Lower lobe of right lung (tissue), 2 donors: ENCODE measurements at places on chromosomes 1 and 21. TPM values are rescaled to one million over a fixed set of nuclear protein-coding genes. Genes with fewer than 3 reads are reported as not detected.

DNA sequence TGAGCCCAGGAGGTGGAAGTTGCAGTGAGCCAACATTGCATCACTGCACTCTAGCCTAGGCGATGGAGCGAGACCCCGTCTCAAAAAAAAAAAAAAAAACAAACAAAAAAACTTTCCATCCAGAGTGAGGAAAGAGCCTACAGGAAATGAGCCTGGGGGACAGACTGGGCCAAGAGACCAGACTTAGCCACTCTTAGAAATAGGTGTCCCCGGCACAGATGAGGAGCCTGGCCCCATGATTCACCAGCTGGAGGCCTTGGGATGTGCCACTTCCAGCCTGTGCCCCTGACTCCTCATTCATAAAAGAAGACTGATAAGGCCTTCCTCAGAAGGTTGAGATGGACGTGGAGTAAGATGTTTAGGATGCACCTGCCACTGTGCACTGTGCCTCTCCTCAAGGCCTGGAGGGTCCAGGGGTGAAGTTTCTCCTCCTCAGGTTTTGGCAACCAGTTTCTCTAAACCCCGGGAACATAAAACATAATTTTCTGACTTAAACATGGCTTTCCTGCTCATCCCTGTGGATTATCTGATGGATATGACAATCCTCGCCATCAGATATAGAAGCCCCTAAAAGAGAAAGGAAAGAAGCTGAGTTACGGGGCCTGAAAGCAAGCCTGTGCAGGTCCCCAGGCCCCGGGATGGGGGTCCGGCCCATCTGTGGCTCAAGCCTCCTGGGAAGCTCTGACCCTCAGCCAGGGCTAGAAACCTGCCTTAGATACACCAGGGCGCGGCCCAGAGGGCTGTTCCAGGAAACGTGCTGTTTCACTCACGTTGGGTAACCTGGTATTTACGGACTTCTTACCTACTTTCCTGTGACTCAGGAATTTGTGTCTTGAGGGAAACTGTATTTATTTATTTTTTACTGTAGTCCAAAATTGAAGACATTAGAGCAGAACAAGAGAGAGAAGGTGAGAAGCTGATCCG lies 26.0 kb downstream of the MX1 start:
- no peaks in the 10 kb centered on the region for H3K27me3 ChIP-seq
- H3K27ac ChIP-seq, result no peak overlapping the region
- no peaks in the 10 kb centered on the region for H3K4me1 ChIP-seq

- H3K27me3 ChIP-seq, result no peaks in the 10 kb centered on the region
- no peaks in the 10 kb centered on the region for H3K36me3 ChIP-seq
- no peak overlapping the region for H3K4me3 ChIP-seq
- no peak for DNase-seq
- H3K4me1 ChIP-seq, result no peaks in the 10 kb centered on the region
- no peak overlapping the region for H3K27ac ChIP-seq
Observed at GRCh38 chr1:101089613-101090338, 64.2 kb upstream of the DPH5 start.

DNA sequence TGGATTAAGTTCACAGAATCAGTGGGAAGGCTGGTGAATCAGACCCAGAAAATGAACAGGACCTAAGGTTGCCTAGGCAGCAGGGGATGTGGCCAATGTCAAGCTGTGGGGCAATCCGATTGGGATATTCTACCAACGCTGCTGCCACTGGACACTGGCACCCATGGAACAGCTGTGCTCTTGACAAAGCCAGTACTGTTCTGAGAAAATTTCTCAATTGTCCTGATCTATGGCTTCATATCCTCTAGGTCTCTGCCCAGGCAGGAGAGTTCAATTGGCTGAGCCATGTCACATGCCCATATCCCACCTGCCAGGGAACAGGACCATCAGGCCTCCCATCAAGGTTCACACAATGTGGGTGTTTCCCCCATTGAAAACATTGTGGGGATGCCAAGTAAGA lies 6.2 kb downstream of the TACSTD2 start:
- H3K27ac ChIP-seq, result no peak overlapping the region
- no peaks in the 10 kb centered on the region for H3K4me1 ChIP-seq
- no peak for DNase-seq
- no peak overlapping the region for H3K4me3 ChIP-seq
- peaks cover under 1% of the 10 kb centered on the region for H3K27me3 ChIP-seq
- H3K36me3 ChIP-seq, result no peaks in the 10 kb centered on the region

- no peak for DNase-seq
- no peaks in the 10 kb centered on the region for H3K4me1 ChIP-seq
- H3K27ac ChIP-seq, result no peak overlapping the region
- H3K4me3 ChIP-seq, result no peak overlapping the region
- H3K36me3 ChIP-seq, result no peaks in the 10 kb centered on the region
- no peaks in the 10 kb centered on the region for H3K27me3 ChIP-seq
Observed at GRCh38 chr1:34290831-34291230, 114.1 kb downstream of the C1orf94 start.

- H3K36me3 ChIP-seq, result no peaks in the 10 kb centered on the region
- H3K27me3 ChIP-seq, result no peaks in the 10 kb centered on the region
Observed at GRCh38 chr1:194068446-194069167, 882.2 kb upstream of the B3GALT2 start.

DNA sequence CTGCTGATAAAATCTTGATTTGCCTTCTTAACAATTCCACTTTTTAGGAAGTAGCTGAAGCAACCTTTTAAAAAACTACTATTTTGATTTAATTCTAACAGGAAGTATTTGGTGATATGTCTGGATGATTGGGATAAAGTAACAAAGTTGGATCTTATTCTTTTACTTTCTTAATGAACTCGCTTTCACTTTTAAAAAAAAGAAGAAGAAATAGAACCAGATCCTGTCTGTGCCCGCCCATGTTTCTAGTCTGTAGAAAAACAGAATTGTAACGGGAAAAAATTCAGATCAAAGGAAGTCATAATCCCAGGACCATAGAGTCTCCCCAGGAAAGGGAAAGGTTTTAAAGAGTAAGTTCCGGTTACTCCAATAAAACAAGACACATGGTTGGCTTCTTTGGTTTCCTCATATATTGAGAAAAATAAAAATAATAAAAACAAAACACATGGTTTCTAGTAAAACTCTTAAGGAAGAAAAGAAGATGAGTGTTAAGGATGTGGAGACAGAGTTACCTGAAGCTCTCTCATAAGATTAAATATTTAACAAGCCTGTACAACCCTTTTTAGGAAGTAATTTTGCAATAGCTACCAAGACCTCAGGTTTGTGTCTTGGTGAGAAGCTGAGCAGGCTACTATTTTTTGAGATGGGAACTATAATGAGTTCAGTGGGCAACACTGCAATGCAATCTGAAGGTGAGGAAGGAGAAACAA lies 4.9 kb downstream of the CD48 start:
- no peaks in the 10 kb centered on the region for H3K36me3 ChIP-seq
- DNase-seq, result no peak
- peaks cover 38% of the 10 kb centered on the region for H3K4me1 ChIP-seq
- H3K27me3 ChIP-seq, result no peaks in the 10 kb centered on the region

The ITLN2 gene
- total RNA-seq, result 30.7 TPM

- DNase-seq, result peak; percentile 46
- no peaks in the 10 kb centered on the region for H3K36me3 ChIP-seq
Observed at GRCh38 chr1:79006564-79006963, at the start of gene ADGRL4. TSS of gene ADGRL4 (minus strand) at chr1:79006730. CDS start at chr1:79006654, 76 bp downstream.

The CD1E gene
- 2.6 TPM for total RNA-seq

- no peak overlapping the region for H3K27ac ChIP-seq
- H3K4me3 ChIP-seq, result no peak overlapping the region
- H3K4me1 ChIP-seq, result no peaks in the 10 kb centered on the region
- H3K27me3 ChIP-seq, result no peaks in the 10 kb centered on the region
Observed at GRCh38 chr1:80926531-80926930, 874.2 kb upstream of the ADGRL2 start.

DNA sequence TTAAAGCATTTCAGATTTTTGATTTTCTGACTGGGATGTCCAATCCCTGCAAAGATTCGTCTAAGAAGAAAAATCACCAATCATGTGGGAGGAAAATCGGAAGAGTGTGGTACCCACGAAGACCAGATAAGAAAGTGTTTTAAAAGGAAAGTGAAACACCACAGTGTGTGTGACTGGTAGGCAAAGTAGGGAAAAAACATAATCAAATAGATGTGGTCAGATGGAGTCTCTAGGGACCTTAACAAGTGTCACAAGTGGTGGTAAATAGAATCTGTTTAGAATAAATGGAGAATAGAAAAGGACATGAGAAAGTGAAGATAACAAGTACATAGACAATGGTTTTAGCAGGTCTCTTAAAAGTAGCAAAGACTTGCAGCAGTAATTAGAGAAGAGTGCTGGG lies 154.6 kb downstream of the SLC30A10 start:
- H3K4me3 ChIP-seq, result no peak overlapping the region
- no peaks in the 10 kb centered on the region for H3K27me3 ChIP-seq
- no peaks in the 10 kb centered on the region for H3K36me3 ChIP-seq
- H3K27ac ChIP-seq, result no peak overlapping the region
- no peaks in the 10 kb centered on the region for H3K4me1 ChIP-seq

GRCh38 chr1:93196591-93196990 lies 16.1 kb downstream of the CCDC18 start:
- DNase-seq, result no peak
- H3K36me3 ChIP-seq, result no peaks in the 10 kb centered on the region
- H3K4me3 ChIP-seq, result no peak overlapping the region
- no peaks in the 10 kb centered on the region for H3K4me1 ChIP-seq

The OR6K3 gene
- total RNA-seq, result 2.2 TPM

DNA sequence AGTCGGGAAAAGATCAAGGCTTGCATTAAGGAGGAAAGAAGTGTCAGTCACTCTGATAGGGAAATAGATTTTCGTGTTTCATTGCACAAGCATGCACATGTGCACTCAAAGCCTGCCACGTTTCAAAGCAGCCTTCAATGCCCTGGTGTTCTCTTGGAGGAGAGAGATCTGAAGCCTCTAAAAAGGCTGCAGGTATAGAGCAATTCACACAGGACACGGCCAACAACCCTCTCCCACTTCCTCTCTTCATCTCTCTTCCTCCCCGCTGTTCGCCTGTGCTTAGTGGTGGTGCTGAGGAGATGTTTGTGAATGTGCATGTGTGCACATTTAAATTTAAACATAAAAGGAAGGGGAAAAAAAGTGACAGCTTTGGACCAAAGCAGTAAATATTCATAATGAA lies 117.7 kb downstream of the NUF2 start:
- no peaks in the 10 kb centered on the region for H3K27me3 ChIP-seq
- H3K4me3 ChIP-seq, result no peak overlapping the region
- DNase-seq, result no peak
- no peaks in the 10 kb centered on the region for H3K36me3 ChIP-seq

DNA sequence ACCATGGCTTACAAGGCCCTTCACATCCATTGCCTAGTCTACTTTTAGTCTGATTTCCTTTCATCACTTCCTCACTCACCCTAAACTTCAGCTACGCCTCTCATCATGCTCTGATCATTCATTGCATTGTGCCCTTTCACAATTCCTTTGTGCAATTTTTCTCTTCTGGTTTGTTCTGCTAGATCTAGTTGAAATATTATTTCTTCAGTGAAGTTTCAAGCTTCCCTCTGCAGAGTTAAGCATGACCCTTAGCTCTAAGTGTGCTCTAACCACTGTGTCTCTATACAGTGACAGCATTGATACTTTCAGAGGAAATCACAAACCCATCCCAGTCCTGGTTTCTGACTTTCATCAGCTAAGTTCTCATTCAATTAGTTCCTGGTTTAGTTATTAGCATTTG lies 166.1 kb downstream of the PLA2G4A start:
- H3K36me3 ChIP-seq, result no peaks in the 10 kb centered on the region
- H3K27ac ChIP-seq, result no peak overlapping the region
- H3K27me3 ChIP-seq, result no peaks in the 10 kb centered on the region
- no peak overlapping the region for H3K4me3 ChIP-seq

- H3K27me3 ChIP-seq, result no peaks in the 10 kb centered on the region
- no peak for DNase-seq
- no peak overlapping the region for H3K27ac ChIP-seq
- no peaks in the 10 kb centered on the region for H3K36me3 ChIP-seq
- H3K4me1 ChIP-seq, result peaks cover 49% of the 10 kb centered on the region
Observed at GRCh38 chr1:21298981-21299391, 8.7 kb upstream of the ECE1 start.

- H3K4me3 ChIP-seq, result no peak overlapping the region
- DNase-seq, result no peak
- no peaks in the 10 kb centered on the region for H3K27me3 ChIP-seq
- no peaks in the 10 kb centered on the region for H3K4me1 ChIP-seq
- H3K36me3 ChIP-seq, result no peaks in the 10 kb centered on the region
- H3K27ac ChIP-seq, result no peak overlapping the region
Observed at GRCh38 chr21:21183092-21183491, 184.9 kb downstream of the NCAM2 start.

DNA sequence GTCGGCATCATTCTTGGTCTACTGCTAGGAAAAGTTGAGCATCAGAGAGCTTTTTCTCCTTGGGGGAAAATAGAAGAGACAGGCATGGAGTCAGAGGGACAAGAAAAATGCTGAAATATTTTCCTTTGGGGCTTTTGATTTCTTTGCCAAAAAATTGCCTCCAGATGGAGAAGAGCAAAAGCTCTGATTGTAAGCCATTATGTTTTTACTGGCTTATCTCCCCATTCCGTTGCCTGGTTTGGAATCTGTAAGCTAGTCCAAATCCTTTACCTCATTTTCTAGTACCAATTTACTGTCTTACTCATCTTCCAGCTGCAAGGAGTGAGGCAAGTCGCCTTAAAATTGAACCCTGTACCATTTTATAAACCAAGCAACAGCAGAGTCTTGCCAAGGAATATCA lies 23.3 kb upstream of the NBL1 start:
- H3K4me1 ChIP-seq, result no peaks in the 10 kb centered on the region
- no peak overlapping the region for H3K27ac ChIP-seq
- peaks cover 31% of the 10 kb centered on the region for H3K36me3 ChIP-seq
- H3K4me3 ChIP-seq, result no peak overlapping the region
- H3K27me3 ChIP-seq, result no peaks in the 10 kb centered on the region
- no peak for DNase-seq

DNA sequence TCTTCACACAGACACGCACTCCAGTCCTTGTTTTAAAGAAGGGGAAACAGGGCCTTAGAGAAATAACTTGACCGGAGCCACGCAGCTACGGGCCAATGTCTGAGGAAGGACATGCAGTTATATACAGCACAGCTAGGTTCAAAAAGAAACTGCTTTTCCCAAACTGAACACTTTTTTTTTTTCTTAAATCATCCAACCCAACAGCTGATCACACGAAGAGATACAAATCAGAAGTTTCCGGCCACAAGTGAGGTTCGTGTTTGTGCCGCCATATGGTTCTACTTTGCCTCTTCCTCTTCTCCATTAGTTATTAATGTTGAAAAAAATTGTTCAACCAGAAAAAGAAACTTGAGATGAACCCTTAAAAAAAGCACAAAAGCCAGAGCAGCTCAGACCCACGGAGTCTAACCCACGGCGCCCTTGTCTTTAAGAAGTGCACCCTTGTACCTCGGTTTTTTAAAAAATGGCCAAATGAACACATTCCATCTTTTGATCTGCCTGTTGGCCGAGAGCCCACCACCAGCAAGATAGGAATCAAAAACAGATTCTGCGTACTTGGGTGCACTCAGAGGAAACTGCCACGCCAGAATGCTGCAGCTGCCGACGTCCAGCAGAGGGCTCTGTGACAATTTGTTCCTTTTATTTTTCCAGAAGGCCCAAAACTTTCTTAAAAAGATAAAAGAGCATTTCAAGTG lies 78.9 kb downstream of the SLC66A1 start:
- peaks cover 13% of the 10 kb centered on the region for H3K36me3 ChIP-seq
- H3K4me1 ChIP-seq, result peaks cover 66% of the 10 kb centered on the region
- peak overlapping the region; percentile 77 for H3K27ac ChIP-seq
- H3K27me3 ChIP-seq, result no peaks in the 10 kb centered on the region
- peak overlapping the region; percentile 33 for H3K4me3 ChIP-seq

The MNDA gene
- 84.3 TPM for total RNA-seq
